ENCODE measurements at places on chromosomes 12 and 14. TPM values are rescaled to one million over a fixed set of nuclear protein-coding genes. Genes with fewer than 3 reads are reported as not detected.

NOC4L gene
- 60.9 TPM for total RNA-seq

SAMD15 gene
- 2.2 TPM for total RNA-seq

HOXC12 gene
- total RNA-seq: not detected

SPTB gene
- total RNA-seq: 1.1 TPM

DPPA3 gene
- not detected for total RNA-seq

KRT72 gene
- not detected for total RNA-seq

TSPAN11 gene
- 0.04 TPM for total RNA-seq

THTPA gene
- total RNA-seq: 11.8 TPM

NTF3 gene
- total RNA-seq: not detected

FAM186B gene
- 0.16 TPM for total RNA-seq

LRRC43 gene
- 0.27 TPM for total RNA-seq

RDH5 gene
- 1.7 TPM for total RNA-seq

PKP2 gene
- 2.5 TPM for total RNA-seq

C12orf57 gene
- total RNA-seq: 277 TPM

NID2 gene
- total RNA-seq: 19.2 TPM

DDX23 gene
- 80.3 TPM for total RNA-seq

DEGS2 gene
- 1.6 TPM for total RNA-seq

ZDHHC22 gene
- 0.11 TPM for total RNA-seq

PDZRN4 gene
- total RNA-seq: not detected

DIO2 gene
- total RNA-seq: 10.7 TPM

MYBPC1 gene
- total RNA-seq: not detected

OTX2 gene
- total RNA-seq: not detected

OR10G3 gene
- not detected for total RNA-seq

INSM2 gene
- total RNA-seq: 0.08 TPM

SLC6A15 gene
- total RNA-seq: 1.9 TPM

JDP2 gene
- 27.3 TPM for total RNA-seq
